Caudate nucleus (tissue), 63 donors: ENCODE measurements at places on chromosomes 12 and 14.
A peak's percentile ranks its signal among the peaks of the same experiment; 100 is the strongest.

DNA sequence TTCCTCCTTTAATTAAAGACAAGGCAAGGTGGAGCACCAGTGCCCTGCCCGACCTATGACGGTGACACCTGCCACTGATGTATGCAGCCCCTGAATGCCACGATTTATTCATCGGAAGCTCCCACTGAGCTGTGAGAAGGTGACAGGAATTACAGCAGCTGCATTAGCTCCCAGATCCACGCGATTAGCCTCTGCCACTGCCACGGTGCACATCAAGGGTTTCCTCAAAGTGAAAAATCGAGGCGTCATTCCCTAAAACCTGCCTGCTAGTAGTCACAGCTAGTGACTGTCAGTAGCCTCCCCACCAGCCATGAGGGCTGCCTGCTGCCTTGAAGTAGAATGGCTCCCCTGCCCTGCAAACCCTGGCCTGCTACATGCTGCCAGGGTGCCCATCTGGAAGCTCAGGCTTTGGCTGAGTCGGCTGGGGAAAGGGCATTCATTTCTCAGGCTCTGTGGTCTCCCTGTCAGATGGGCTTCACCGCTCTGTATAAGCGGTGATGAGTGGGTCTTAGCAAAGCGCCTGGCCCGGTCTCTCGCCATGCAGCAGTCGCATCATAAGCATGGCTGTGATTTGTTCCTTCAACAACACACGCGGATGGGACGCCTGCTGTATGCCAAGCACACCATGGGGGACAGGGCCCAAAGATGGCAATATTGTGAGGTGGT, 8.2 kb upstream of the BCL11B start:
- no peak for DNase-seq

DNA sequence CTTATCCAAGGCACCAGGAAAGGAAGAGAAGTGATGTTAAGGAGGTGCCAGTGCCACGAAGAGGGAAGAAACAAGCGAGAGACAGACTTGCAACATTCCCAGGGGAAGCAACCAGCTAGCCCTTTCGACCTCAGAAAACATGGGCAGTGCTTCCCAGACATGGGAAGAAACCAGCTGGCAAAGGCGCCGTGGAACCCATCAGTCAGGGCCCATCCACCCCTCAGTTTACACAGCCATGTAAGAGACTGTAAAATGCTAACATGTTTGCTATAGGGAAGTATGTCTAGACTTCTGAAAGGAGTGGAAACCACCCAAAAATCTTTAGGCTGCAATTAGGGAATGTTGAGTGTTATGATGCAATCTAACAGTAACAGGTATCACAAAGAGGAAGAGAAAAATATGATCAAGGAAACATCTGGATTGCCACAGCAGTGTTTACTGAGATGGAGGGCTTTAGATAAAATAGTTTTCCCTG, 26.3 kb downstream of the ANAPC5 start:
- DNase-seq, result no peak

GRCh38 chr14:49526101-49526500, 60.1 kb downstream of the RPS29 start:
- DNase-seq, result no peak

GRCh38 chr12:27841392-27841882, 61.4 kb upstream of the MANSC4 start:
- no peak for DNase-seq

- no peak for DNase-seq
Observed at GRCh38 chr12:85697003-85697402, 139.2 kb downstream of the RASSF9 start.

DNA sequence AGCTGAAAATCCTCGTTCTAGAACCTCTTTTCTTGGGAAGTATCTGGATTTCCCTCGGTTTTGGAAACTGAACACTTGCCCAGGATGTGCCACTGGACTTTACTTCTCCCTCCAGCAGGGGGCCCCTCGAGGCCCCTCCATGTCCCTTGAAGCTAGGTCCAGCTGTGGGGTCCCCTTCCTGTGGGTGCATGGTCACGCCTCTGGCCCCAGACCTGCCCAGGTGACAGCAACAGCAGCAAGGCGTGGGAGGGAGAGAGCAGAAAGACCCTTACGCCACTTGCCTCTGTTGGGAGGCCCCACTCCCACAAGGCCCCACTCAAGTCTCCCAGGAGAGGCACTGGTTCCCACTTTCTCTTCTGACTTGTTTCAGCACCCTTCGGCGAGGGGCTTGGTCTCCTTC, 3.1 kb downstream of the SLC25A29 start:
- DNase-seq, result no peak

DNA sequence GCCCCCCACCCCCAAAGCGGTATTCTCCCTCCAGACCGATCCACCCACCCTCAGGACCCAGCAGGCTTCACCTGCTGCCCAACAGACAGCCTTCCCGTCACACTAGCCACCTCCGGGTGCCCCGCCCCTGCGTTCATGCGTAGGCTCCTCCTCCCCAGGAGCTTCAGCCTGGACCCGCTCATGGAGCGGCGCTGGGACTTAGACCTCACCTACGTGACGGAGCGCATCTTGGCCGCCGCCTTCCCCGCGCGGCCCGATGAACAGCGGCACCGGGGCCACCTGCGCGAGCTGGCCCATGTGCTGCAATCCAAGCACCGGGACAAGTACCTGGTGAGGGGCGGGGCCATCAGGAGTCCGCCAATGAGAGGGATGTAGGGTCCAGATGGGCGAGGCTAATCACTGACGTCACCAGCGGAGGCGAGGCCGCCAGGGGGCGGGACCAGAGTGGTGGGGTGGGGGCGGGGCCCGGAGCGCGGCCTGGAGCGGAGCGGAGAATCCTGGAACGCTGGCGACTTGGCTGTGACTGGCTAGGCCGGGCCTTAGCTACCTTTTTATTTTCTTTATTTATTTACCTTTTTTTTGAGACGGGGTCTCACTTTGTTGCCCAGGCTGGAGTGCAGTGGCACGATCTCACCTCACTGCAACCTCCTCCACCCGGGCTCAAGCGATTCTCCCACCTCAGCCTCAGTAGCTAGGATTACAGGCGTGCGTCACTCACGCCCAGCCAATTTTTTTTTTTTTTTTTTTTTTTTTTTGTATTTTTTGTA, 4.4 kb downstream of the TNS2 start:
- peak; percentile 95 for DNase-seq

DNA sequence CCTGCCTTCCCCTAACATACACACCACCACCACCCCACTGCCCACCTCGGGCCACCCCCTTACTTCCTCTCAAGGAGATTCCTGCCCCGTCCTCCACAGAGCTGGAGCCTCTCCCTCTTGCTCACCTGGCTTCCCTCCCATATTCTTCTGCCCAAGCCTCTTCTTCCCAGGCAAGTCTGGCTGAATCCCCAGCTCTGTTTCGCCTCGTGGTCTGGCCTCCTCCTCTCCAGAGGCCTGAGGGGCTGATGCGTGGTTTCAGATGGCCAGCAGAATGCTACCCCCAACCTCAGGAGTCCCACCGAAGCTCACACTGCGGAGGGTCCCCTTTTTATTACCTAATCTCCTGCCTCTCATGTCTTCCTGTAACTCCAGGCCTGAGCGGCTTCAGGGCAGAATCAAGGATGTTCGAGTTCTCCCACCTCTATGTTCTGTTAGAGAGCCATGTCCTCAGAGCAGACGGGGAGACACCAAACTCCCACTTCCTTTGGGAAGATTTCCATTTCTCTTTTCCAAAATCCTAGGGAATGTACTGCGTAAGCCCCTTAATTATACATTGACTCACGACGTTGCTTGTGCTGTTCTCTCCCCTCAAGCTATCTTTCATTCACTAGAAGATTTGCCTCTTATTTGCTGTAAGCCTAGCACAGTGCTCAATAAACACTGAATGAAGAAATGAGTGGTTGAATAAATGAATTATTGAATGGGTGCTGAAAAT, 33.9 kb upstream of the LTBP2 start:
- DNase-seq, result no peak

DNA sequence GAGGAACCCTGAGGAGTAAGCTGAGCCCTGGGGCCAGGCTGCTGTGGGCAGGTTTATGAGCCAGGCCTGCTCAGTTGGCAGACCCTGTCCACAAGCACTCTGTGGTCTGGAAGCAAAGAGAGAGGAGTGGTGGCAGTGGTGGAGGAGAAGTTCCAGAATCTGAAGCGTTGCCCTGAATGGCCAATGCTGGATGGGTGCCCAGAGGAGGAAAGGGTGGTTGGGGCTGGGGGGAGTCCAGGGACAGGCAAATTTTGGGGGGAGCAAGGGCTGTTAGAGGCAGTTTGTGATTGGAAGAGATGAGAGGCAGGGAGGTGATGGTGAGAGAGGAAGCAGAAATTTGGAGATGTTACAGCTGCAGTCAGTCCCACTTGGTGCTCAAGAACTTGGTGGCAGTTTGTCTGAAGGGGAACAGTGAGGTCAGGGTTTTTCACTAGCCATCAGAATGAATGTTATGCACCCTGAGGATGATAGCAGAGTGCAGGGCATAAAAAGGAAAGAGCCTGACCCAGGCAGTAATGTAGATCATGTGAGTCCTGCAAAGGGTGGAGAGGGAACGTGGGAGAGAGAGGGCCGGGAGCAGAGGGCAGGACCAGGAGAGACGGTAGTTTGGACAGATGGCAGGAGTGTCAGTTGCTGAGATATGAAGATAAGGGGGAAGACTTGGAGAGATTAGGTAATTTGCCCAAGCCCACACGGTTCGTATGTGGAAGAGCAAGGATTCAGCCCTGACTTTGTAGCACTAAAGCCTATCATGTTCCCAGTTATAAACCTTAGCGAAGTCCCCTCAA, 51.2 kb downstream of the GALNT8 start:
- DNase-seq, result no peak
